Stimulated activated CD8-positive, alpha-beta memory T cell treated with anti-CD3 and anti-CD28 coated beads, Interleukin-4, amount 100 ng/mL, for 24 hours (primary cell): ENCODE measurements at places on chromosomes 6 and 20.

GRCh38 chr6:133595111-133595761 is 293.7 kb upstream of the TCF21 start:
- no peak for DNase-seq

DNA sequence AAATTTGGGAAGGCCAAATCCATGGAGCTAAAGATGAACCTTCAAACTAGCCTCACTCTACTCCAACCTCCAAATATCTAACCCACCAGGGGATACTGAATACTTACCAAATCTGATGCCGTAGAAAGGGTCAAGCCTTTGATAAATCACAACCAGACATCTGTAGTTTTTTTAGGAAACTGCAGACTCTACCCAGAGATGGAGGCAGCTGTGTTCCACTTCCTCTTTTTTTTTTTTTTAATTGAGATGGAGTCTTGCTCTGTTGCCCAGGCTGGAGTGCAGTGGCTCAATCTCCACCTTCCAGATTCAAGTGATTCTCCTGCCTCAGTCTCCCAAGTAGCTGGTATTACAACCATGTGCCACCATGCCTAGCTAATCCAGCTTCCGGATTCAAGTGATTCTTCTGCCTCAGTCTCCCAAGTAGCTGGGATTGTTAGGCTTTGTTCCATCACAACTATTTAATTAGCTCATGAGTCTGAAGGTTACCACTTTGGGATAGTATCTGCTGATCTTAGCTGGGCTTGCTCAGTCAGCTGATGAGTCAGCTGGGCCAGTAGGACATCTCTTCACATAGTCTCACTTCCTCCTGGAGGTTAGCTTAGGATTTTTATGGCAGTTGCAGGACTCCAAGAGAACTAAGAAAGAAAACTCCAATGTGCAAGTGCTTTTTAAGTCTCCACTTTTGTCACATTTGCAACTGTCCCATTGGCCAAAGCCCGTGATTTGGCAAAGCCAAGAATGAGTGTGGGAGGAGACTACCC is 13.3 kb downstream of the FRK start:
- DNase-seq = no peak

GRCh38 chr6:125099211-125100073 is 54.1 kb upstream of the TPD52L1 start:
- no peak for DNase-seq

- no peak for DNase-seq
These were observed 21.5 kb downstream of the PKIB start for GRCh38 chr6:122631571-122632249.

DNA sequence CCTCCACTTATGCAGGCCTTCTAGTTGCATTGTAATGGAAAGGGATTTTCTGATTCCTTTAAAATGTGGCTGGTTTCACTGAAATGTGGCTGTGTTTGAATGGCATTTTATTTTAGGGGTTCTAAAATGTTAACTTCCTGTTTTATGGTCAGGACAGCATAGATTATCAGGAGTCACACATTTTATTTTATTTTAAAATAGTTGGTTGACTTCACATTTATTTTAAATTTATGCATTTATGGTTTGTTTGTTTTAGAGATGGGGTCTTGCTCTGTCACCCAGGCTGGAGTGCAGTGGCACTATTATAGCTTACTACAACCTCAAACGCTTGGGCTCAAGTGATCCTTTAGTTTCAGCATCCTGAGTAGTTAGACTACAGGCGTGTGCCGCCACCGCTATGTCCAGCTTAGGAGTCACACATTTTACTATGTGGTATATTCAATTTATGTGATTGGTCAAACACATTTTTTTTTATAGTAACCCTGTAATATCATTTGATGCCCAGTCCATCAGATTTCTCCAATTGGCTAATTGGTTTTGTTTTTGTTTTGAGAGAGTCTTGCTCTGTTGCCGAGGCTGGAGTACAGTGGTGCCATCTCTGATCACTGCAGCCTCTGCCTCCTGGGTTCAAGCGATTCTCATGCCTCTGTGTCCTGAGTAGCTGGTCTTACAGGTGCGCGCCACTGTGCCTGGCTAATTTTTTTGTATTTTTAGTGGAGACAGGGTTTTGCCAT is 2.3 kb downstream of the DTD1 start:
- no peak for DNase-seq

DNA sequence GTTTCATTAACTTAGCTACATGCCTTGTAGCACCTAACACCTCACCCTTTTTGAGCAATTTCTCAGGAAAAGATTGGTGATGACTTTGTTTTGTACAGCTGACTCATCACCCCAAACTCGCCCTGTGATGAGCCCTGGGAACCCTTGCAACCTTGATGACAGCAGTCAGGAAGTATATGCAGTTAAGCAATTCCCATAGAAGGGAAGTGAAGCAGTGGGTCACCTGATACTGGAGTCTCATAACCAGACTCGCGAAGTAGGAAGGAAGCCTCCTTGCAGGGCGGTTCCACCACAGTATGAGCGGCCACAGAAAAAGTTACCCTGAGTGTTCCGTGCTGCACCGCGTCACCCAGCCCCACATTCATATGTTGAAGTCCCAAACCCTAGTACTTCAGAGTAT is 82.0 kb upstream of the EDN1 start:
- DNase-seq = peak; percentile 3

DNA sequence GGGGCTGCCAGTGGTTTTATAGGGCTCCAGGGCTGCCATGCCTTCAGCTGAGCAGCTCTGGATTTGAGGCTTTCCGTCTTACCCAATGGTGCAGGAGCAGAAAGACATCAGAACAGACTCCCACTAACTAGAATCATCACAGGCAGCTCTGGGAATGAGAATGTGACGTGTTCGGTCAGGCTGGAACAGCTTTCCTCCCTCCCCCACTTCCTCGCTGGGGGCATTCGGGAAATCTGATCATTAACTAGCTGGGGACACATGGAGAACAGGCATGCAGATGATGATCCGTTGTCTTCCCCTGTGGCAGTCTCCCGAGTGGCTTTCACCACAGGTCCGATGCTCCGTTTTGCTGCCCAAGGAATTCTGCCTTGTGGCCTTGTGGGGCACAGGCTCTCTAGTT is 5.5 kb upstream of the MTG2 start:
- DNase-seq = no peak

- DNase-seq = no peak
These were observed 229.1 kb downstream of the PLCB1 start for GRCh38 chr20:8361006-8361652.

GRCh38 chr20:47719625-47720024 is 65.7 kb downstream of the SULF2 start:
- DNase-seq = no peak

GRCh38 chr6:152150196-152150595 is 342.7 kb downstream of the ESR1 start:
- DNase-seq = no peak
